Activated CD8-positive, alpha-beta memory T cell treated with anti-CD3 and anti-CD28 coated beads, Interleukin-2, amount 10 ng/mL, durations not matched to agents 7 days and 5 days (primary cell): ENCODE measurements at places on chromosomes 4 and X.
A peak's percentile ranks its signal among the peaks of the same experiment; 100 is the strongest.

- DNase-seq = no peak
Measured at GRCh38 chr4:13193662-13194061, 290.5 kb downstream of the RAB28 start.

DNA sequence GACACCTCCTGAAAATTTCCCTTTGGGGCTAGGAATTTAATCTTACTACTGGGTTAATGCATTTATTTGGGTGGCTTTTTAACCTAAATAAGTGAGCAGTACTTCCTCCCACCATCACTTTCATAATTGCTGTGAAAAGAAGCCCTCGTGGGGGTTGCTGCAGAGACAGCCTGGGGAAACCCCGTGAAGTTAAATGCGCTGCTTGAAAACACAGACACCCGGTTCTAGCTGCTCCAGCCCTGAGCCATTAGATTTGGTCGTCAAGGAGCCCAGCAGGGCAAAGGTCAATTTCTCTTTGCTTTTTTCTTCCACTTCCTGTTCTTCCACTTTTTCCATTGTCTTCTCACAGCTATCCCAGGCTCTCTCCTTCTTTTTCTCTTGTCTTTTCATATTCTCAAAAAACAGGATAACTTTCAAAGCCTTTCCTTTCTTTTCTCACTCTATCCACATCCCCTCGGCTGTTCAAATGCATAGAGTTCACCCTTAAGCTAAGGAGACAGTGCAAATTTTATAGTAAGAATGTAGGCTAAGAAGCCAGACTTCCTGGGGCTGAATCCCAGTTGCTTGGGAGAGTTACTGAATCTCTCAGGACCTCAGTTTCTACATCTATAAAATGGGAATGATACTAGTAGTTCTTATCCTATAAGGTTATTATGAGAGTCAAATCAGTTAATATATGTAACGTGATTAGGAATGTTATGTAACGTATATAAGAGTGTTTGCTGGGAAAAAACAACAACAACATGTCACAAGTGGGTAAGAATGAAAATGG, 91.5 kb upstream of the ZNF827 start:
- DNase-seq = no peak

- peak; percentile 42 for DNase-seq
Measured at GRCh38 chrX:40663078-40663740, 15.8 kb upstream of the CXorf38 start.

GRCh38 chrX:104696667-104697066, 130.7 kb downstream of the IL1RAPL2 start:
- DNase-seq = no peak

DNA sequence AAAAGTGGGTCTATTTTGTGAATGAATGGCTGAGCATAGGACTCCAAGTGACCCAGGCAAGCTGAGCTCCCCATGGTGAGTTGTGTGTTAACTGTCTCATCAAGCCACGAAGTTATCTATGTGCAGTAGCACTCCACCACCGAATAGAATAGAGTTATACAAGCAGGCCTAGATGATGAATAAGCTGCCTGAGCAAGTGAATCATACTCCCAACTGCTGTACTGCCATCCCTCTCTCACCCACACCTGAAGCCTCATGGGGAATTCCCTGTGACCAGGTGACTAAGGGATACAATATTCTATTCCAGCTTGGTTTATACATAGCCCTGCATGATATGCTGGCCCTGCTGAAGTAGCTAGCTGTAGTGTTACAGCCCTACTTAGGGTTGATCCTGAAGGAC, 38.7 kb downstream of the KDM5C start:
- DNase-seq = no peak

- no peak for DNase-seq
Measured at GRCh38 chr4:65120287-65120686, 550.0 kb downstream of the EPHA5 start.

GRCh38 chr4:116705466-116705865, 379.9 kb downstream of the TRAM1L1 start:
- DNase-seq = no peak

GRCh38 chr4:89245459-89245858, 62.1 kb downstream of the GPRIN3 start:
- no peak for DNase-seq

DNA sequence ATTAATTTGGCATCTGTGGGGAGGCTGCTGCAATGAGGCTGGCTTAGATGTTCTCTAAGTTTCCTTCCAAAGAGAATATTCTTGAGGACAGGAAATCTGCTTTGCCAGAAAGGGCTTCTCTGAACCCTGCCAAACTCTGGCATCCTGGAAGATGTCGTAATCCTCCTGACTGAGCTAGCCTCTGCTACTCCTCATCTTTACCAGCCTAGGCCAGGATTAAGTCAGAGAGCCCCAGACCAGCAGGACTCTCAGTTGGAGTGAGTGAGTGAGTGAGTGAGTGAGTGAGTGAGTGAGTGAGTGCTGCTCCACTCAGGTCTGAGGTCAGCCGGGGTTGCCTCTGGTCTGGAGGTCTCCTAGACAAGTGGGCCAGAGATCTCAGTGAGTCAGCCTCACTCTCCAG, 104.9 kb upstream of the SOD3 start:
- no peak for DNase-seq

GRCh38 chrX:22325096-22325495, 52.4 kb downstream of the CBLL2 start:
- DNase-seq = no peak

DNA sequence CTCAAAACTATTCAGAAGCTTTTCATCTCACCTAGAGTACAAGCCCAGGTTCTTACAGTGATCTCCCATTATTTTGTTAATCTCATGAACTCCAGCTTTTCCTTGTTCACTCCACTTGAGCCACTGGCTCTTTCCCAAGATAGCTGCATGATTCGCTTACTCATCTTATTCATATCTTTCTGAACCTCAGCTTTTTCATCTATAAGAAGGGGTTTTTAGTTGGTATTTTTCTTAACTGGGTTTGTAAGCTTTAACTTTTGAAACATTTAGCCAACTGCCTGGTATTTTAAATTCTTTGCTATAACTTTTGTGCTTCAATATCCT, 24.0 kb downstream of the GIMD1 start:
- no peak for DNase-seq

- DNase-seq = no peak
Measured at GRCh38 chr4:111011458-111011857, 388.6 kb upstream of the PITX2 start.

- DNase-seq = no peak
Measured at GRCh38 chrX:72713130-72713529, 976 bp downstream of the PHKA1 start.

DNA sequence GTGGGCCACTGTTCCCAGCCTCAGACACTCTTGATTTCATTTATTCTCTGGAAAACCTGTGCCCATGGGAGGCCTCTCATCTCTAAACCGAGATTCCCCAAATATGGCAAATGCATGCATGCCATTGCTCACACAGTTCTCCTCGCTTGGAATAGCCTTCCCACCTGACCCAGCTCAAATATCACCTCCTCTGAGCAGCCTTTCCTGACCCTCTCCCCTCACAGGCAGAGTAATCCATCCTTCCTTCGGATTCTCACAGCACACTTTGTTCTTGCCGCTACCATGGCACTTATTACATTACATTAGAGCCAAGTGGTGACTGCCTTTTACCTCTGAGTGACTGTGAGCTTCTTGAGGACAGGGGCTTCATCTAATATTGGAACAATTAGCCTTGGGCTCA, 209.5 kb downstream of the HS6ST2 start:
- no peak for DNase-seq

GRCh38 chrX:35046660-35047296, 104.2 kb downstream of the FAM47B start:
- no peak for DNase-seq

- DNase-seq = no peak
Measured at GRCh38 chr4:95556207-95556859, 7.6 kb upstream of the UNC5C start.

DNA sequence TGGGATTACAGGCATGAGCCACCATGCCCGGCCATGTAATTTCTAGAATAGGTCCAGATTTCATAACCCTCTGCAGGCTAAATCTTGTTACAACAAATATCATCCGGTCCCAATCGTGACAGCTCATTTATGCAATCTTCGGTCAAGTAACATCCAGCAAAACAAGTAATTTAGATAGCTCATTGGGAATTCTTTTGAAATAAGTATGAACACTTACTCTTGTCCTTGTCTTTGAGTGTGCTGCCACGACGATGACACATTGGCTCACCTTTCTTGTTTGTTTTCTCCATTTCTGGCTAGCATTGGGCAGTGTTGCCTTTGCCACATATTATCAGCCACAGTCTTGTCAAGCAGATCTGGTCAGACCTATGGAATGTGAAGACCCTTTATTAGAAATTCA, 92.0 kb downstream of the PHEX start:
- DNase-seq = no peak

DNA sequence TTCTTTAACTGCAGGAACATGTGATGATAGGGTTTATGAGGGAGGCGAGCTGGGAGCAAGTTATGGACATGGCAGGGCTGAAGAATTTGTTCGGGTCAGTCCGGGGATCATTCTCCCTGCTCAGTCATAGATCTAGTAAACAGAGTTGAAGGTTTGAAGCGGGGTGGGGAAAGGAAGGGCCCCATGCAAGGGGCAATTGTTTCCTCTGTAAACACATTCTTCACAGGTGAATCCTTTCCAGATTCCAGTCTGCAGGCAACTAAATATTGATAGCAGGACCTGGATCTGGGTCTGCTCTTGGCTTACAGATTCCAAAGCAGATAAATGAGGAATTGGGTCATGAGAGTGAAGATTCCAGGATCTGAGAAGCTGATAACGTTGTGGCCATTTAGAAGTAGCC, 44.3 kb upstream of the ARHGAP24 start:
- no peak for DNase-seq

DNA sequence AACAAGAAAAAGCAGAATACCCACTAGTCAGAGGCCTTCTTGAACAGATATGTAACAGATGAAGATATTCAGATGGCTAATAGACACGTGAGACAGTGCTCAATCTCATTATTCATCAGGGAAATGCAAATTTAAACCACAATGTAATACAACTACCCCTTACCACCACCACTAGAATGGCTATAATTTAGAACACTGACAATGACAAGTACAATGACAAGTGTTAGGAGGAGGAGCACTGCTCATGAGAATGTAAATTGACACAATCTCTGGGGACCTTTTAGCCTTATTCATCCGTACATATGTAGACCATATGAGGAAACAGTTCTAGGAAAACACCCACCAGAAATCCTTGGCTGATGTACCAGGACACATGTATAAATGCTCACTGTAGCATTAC, 13.1 kb downstream of the ZNF81 start:
- DNase-seq = no peak
